ENCODE measurements at places on chromosomes 3 and 15.

GRCh38 chr3:195087328-195087727, 183.6 kb downstream of the XXYLT1 start:
- no peak for DNase-seq

DNA sequence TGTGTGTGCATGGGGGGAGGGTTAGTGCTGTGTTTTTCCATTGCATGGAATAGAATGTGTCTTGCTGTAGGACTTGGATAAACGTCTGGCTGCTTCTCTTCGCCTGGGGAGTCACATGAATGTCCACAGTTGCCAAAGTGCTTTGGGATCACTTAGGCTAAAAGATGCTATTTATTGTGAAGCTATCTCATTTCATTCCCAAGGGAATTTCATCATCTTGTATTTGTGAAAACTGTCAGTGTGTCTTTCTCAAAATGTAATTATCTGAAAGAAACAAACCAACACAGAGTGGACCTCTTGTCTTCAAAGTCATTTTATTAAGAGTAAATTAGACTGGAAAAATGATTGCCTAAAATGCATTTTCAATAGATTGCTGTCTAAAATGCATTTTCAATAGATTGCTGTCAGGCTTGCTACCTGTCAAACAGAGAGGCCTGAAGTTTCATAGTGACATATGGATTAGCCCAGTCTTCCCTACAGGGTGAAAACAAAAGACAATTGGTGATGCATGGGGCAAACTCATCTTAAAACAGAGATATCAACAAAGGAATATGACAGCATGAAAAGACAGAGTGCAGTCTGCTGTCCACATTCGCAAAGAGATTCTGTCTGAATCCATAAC, 117.1 kb upstream of the GOLIM4 start:
- DNase-seq: no peak

- no peak for DNase-seq
Measured at GRCh38 chr3:10006762-10007090, 19.5 kb upstream of the FANCD2 start.

DNA sequence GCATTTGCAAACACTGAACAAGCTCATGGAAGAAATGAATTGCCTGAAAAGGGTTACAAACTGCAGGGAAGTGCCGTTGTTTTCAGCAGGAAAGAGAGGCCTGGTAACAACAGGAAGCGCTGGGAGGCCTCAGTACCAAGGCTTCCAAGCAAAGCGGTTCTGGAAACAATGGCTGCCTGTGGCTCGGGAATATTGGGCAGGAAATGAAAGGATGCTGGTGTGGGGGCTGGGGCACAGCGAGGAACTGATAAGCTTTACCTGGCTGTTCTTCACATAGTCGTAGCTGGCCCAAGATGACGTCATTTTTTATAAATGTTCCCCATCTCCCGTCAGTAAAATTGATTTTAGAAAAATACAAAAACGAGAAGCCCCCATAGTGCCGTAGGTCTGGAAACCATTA, 55.9 kb downstream of the ARHGAP31 start:
- no peak for DNase-seq

DNA sequence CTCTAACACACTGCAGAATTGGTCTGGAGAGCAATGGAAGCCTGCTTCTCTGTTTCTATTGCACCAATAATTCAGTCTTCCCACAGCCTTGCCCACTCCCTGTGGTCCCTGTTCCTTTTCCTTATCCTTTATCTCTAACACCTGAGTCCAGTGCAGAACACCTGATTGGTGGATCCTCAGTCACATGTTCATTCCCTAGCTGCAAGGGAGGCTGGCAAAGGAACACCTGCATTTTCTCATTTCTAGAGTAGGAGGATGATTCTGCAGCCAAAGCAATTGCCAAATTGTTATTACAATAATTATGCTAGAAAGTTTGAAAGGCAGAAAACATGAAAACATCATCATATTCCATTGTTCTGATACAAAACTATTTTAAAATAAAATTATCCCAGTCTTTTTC, 83.8 kb upstream of the SAMMSON start:
- DNase-seq: no peak

DNA sequence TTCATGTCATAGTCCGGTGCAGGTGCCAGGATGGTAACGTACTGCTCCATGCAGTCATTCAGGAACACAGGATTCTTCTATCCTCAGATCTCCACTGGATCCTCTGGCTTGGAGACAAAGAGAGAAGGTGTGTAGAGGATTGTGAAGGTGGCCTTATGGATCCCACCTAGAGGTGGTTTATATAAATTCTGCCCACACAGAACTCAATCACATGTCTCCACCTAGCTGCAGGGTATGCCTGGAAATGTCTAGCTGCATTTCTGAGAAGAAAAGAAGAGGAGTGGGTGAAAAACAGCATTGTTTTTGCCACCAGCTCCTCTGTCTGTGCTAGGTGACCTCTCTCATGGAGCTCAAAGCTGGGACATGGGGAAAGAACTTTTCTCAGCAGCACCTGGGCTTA, 478.7 kb downstream of the PDCD6IP start:
- DNase-seq: no peak

GRCh38 chr3:161879470-161879869, 382.9 kb downstream of the OTOL1 start:
- no peak for DNase-seq

- no peak for DNase-seq
Measured at GRCh38 chr3:127710155-127710941, 37.6 kb downstream of the ABTB1 start.

- no peak for DNase-seq
Measured at GRCh38 chr3:46542801-46543201, 23.3 kb downstream of the LRRC2 start.

DNA sequence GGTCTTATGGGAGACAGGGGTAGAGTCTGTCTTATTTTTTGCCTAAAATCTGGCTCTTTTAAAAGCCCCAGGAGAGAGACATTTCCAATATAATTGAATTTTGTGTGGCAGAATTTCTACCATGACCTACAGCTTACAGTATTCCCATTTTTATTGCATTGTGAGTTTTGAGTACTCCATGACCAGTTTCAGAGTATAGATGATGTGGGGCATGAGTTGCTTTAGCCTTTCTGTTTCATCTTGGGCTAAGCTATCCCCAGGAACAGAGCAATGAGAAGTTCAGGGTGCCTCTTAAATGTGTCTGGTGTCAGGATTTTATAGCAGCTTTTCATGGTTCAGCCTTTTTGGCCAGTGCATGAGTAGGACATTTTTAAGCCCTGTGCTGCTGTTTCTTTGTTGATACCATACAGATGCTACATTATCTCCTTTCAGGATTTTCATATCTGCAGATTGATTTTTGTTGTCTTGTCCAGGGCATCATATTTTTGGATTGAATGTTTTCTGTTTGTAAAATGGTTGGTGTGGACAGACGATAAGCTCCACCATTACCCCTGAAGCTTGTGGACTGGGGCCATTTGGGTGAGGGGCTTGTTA, 3.5 kb downstream of the ABHD2 start:
- no peak for DNase-seq

Measured in stimulated activated CD4-positive, alpha-beta T cell treated with anti-CD3 and anti-CD28 coated beads, TNF-alpha, amount 100 ng/mL, for 48 hours (primary cell).